ENCODE measurements at places on chromosomes 11 and 22.

- DNase-seq: no peak
Measured at GRCh38 chr11:23278121-23278520, 417.8 kb upstream of the CCDC179 start.

DNA sequence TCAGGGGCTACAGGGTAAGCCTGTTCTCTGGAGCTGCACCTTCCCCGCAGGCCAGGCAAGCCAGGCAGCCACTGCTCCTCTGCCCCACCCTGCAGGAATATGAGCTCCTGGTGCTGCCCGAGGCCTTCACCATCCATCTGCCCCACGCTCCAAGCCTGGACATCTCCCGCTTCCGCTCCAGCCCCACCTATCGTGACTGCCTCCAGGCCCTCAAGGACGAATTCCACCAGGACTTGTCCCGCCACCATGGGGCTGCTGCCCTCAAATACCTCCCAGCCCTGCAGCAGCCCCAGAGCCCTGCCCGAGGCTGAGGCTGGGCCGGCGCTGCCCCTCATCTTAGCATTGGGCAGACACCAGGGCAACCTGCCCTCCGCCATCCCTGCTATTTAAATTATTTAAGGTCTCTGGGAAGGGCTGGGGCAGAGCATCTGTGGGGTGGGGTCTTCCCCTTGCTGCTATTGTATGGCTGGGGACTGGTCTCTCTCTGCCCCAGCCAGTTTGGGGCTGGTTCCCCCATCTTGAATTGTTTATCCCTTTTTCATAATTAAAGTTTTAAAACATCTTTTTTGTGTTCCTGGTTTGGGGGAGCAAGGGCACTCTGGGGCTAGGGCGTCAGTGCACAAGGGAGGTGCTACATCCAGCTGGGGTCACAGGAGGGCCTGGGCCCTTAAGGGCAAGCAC, 6.2 kb downstream of the LARGE2 start:
- DNase-seq: no peak

GRCh38 chr22:44582016-44582415, 84.0 kb upstream of the RTL6 start:
- DNase-seq: no peak

- no peak for DNase-seq
Measured at GRCh38 chr11:66885469-66885868, 28.6 kb downstream of the LRFN4 start.

DNA sequence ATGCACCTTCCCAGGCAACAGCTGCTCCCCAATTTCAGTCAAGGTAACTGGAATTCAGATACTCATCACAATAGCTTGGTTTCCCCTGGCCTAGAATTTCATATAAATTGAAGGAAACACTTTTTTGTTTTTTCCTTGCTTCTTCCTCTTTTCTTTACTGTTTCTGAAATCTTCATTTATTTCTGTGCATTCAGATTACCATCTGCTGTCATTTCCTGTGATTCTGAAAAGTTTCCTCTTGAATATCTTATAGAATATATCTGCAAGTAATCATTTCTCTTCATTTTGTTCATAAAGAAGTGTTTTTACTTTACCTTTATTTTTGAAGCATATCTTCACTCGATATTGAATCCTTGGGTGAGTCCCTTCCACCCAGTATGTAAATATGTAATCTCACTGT, 85.3 kb downstream of the GAB4 start:
- DNase-seq: no peak

GRCh38 chr11:32893093-32893342, 407 bp downstream of the QSER1 start:
- DNase-seq: no peak

GRCh38 chr11:129866311-129866710, 29.1 kb downstream of the NFRKB start:
- DNase-seq: no peak

GRCh38 chr11:125418396-125418795, 77.7 kb downstream of the FEZ1 start:
- no peak for DNase-seq

DNA sequence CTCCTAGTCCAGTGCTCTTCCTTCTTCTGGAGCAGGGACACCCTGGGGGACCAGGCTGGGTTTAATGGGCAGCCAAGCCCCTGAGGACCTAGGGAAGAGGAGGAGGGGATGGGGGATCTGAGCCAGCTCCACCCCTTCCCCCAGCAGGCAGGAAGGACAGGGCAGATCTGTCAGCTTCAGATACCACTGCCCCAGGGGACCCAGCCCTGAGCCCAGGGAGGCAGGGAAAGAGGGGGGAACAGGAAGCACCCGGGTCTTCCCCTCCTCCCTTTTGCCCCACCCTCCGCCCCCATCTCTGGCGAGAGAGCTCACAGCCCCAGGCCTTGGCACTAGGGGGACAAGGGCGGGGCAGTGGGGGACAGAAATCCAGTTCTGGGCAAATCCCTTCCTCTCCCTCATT, 11.7 kb upstream of the SOX10 start:
- DNase-seq: no peak

- peak; percentile 42 for DNase-seq
Measured at GRCh38 chr22:37894939-37895670, 11.0 kb upstream of the MICALL1 start.

- no peak for DNase-seq
Measured at GRCh38 chr11:31676280-31676982, 134.7 kb downstream of the PAX6 start.

DNA sequence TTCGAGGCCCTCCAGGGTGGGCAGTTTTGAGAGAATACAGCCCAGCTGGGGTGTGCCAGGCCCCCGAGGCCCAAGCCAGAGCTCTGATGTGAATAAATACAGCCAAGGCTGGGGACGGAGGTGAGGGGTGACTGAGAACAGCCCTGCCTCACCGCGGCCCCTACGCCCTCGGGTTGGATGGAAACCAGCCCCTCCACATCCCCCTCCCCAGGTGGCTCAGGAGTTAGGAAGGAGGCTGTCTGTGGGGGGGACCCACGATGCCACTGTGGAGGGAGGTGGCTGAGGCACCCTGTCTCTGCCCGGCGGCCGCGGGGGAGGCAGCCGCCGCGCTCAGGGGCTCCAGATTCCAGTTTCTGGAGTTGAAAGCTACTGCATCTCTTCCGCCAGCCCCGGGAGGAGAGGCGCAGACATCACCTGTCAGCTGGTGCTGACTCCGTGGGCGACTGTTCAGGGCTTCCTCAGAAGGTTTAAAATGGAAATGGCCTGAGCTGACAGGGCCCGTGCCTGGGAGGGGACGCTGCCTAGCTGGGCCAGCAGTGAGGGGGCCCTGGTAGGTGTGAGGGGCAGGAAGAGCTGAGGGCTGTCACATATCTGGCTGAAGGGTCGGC, 1.4 kb downstream of the FLRT1 start:
- DNase-seq: no peak

GRCh38 chr11:92225568-92226330, 1.1 kb downstream of the FAT3 start:
- DNase-seq: no peak

GRCh38 chr22:46293577-46294260, 3.0 kb upstream of the GTSE1 start:
- no peak for DNase-seq

- no peak for DNase-seq
Measured at GRCh38 chr11:23103416-23103815, 243.1 kb upstream of the CCDC179 start.

DNA sequence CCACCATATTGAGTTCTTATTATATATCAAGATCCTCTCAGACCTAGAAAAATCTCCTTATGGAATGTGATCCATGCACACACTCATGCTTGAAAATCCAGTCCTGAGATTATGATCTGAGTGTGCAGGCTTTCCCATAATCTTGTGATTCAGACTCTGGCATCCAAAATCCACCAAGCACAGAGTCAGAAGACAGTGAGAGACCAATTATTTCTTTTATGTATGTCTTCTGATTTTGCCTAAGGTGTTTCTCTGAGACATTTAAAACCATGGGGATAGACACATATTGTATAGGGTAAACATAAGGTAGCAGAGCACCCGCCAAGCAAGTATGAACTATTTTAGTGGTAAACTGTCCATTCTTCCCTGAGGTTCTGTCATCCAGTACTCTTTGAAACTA, 52.0 kb upstream of the MMP13 start:
- DNase-seq: no peak

GRCh38 chr11:134015556-134015955, 53.3 kb upstream of the JAM3 start:
- DNase-seq: no peak

- no peak for DNase-seq
Measured at GRCh38 chr22:19852177-19852781, 2.4 kb downstream of the GNB1L start.

- no peak for DNase-seq
Measured at GRCh38 chr11:77879218-77879617, 58.3 kb downstream of the AAMDC start.

DNA sequence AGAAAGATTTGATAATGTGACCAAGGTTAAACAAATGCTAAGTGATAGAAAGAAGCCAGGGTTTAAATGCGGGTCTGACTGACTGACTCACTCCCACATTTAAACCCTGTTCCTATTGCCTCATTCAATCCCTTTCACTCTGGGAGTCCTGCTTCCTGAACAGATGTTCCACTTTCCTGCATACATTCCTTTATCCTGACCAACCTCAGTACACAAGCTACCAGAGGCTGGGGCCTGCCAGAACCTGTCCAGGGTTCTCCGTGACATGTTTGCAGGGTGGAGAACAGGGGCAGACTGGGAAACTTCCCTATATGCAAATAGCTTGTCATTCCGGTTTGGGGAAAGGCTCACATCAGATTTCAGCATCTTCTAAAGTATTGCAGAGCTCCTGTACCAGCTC, 3.0 kb upstream of the ANKK1 start:
- peak; percentile 54 for DNase-seq

DNA sequence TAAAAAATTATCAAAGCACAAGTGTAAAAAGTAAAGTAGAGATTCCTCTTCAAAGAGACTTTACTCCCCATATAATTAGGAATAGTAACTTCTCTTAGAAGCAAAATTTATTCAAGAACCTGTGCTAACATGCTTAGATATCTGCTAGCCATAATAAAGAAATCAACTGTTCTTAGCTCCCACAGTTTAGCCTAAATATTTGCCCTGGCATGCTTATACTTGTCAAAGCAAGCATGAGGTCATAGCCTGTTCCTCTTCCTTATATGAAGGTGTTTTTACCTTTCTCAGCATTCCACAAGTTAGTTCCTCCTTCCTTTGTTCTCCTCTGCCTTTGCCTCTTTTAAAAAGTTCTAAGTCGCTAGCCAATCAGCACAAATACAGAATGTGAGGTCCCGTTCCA, 30.3 kb downstream of the RIC3 start:
- no peak for DNase-seq

DNA sequence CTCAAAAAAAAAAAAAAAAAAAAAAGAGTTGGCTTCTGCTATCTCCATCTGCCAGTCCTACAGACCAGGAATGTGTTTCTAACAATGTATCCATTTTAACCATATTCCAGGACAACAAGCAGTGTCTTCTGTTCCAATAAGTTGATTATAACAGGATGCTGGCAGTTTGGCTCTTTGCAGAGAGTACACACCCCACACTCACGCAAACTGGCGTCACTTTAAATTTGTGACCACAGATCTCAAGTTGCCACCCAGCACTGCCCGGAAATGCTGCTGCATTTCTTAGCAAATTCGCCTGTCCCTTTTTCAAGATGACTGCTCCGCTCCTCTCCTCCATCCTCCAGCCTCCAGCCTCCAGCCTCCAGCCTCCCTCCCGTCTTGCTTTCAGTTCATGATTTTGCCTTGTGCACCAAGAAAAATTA, 44.3 kb downstream of the SCGB1A1 start:
- DNase-seq: no peak

- DNase-seq: no peak
Measured at GRCh38 chr11:69310351-69310750, 16.4 kb downstream of the MYEOV start.

- no peak for DNase-seq
Measured at GRCh38 chr11:121143921-121144320, 42.9 kb downstream of the TECTA start.

- DNase-seq: no peak
Measured at GRCh38 chr22:30232716-30233218, 13.8 kb downstream of the LIF start.

GRCh38 chr11:66564984-66565383, 3.4 kb downstream of the CTSF start:
- DNase-seq: no peak

DNA sequence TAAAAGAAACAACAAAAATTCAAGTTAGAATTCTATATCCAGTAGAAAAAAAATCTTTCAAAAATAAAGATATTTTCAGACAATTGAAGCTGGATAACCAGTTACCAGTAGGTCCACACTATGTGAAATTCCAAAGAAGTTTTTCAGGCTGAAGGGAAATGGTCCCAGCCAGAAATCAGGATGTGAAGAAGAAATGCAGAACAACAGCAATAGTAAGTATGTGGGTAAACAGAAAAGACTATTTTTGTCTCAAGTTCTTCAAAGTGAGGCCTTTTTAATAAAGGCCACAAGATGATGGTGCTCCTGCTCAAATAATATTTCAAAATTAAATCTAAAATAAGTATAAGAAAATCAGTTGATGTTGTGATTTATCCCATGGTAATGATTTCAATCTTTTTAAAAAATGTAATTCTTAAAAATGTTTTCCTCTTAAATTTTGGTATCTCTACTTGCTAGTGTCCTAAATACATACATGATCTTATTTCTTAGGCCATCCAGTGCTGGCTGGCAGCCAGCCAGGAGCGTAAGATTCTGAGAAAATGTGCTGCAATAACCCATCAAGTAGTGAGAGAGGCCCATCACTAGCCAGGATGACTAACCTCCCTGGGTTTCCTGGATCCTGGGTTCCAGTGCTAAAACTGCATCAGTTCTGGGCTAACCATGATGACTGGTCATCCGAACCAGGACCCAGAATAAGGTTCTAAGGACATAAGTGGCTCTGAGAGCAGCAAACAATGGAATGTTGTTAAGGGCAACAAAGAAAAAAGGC, 15.6 kb upstream of the UCP3 start:
- DNase-seq: no peak

GRCh38 chr11:134120143-134120850, 51.4 kb downstream of the JAM3 start:
- DNase-seq: no peak

DNA sequence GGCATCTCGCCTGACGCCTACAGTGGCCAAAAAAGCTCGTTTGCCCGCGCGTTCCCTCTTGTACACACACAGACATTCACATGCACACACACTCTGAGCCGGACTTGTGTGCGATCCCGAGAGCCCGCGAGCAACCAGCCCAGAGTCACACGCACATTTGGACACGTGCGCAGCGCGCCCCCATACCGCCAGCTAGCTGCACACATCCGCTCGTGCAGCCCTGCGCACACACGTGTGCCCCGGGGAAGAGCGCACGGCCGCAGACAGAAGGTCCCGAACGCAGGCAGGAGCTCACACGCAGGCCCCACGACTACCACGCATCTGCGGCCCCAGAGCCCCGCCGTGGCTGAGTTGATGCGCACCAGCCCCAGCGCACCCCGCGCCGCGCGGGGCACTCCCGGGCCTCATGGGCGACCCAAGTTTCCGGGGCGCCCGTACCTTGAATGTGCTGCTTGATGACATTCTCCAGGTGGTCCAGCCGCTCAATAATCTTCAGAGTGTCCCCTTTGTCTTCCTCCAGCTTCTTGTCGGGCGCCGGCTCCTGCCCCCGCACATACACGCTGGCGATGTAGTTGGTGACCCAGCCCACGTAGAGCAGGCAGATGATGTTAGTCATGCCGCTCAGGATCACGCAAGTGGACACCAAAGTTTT, 758 bp downstream of the GALNT18 start:
- DNase-seq: no peak

GRCh38 chr11:9672918-9673317, 9.0 kb downstream of the SWAP70 start:
- no peak for DNase-seq

Data from HT-29 (cell line).